ENCODE measurements at places on chromosomes 6 and 20.

- no peak for DNase-seq
Observed at GRCh38 chr6:138162955-138163575, 1.3 kb downstream of the ARFGEF3 start.

- no peak for DNase-seq
Observed at GRCh38 chr6:158503846-158504245, 56.0 kb upstream of the TMEM181 start.

- DNase-seq = no peak
Observed at GRCh38 chr20:8127553-8128255, 4.4 kb upstream of the PLCB1 start.

DNA sequence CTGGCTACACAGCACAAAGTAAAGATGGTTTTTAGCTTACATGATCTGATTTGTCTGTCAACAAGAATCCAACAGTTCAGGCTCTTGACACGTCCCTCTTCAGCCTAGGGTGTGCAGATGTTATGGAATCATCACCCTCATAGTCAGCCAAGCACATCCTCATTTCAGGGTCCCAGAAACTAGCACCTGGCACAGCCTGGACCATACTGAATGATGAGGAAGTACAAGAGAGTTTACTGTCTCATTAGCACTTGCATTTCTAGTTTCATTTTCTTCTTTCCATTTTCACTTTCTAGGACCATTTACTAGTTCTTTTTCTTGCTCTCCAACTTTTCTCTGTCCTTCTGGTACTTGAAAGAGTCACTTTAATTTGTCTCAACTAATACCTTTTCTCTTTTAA is 6.5 kb downstream of the RIPOR2 start:
- DNase-seq = no peak

DNA sequence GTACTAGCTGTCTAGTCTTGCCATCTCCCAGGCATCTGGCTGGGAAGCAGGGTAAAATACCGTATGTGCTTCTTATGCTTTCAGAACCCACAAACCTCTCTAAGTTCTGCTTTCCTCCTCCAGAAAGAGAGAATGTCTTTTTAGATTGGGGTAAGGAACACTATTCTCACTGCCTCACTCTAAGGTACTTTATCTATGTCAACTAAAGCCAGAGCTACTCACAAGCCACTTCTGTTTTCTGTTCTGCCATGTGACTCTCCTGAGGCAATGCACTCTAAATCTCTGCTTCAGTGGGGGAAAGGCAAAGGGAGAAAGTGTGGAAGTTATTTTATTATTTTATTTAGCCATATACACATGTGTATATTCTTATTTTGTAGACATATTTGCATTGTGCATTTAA is 15.6 kb downstream of the MEP1A start:
- no peak for DNase-seq

GRCh38 chr6:13412639-13413465 is 74.5 kb downstream of the GFOD1 start:
- no peak for DNase-seq

DNA sequence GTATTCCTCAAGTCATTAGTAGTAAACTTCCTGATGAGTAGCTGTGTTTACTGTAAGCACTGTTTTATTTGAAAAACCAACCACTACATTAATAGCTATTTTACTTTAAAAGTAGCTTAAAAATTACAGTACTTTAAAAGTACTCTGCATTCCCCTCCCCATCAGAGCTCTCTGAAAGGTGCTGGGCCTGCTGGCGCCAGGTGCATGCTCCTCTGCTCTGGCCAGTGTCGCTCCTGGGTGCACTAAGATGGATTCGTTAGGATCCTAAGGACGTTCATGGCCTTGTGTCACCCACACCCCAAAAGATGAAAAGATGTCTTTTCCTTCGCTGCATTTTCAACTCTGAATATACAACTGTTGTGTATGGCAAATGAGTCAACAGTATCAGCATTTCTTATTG is 43.9 kb upstream of the KIF25 start:
- DNase-seq = no peak

DNA sequence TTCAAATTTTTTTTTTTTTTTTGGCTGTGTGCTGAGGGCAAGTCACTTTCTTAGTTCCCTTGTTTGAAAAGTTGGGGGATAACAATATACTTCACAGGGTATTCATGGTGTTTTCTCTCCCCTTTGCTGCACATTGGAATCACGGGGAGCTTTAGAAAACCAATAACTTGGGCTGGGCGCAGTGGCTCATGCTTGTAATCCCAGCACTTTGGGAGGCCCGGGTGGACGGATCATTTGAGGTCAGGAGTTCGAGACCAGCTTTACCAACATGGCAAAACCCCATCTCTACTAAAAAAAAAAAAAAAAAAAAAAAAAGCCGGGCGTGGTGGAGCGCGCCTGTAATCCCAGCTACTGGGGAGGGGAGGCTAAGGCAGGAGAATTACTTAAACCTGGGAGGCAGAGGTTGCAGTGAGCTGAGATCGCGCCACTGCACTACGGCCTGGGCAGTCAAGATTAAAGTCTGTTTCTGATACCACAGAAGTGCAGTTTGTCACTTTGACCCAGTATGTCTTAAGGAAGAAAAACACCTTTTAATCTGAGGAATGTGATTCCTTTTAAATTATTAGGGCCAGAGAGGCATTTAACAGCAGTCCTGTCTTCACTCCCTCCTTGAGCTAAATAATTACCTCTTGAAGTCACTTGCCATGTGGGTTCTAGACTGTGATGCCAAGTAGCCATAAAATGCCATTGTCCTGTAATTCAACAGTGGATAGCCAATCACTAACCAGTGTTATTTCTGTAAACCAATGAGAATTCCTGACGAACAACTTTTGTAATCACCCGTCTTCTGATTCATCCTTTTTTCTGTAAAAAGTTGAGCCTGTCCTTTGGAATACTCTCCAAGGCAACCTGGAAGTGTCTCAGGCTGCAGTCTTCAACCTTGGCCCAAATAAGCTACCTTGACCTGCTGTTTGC is 16.1 kb downstream of the SRSF3 start:
- no peak for DNase-seq

DNA sequence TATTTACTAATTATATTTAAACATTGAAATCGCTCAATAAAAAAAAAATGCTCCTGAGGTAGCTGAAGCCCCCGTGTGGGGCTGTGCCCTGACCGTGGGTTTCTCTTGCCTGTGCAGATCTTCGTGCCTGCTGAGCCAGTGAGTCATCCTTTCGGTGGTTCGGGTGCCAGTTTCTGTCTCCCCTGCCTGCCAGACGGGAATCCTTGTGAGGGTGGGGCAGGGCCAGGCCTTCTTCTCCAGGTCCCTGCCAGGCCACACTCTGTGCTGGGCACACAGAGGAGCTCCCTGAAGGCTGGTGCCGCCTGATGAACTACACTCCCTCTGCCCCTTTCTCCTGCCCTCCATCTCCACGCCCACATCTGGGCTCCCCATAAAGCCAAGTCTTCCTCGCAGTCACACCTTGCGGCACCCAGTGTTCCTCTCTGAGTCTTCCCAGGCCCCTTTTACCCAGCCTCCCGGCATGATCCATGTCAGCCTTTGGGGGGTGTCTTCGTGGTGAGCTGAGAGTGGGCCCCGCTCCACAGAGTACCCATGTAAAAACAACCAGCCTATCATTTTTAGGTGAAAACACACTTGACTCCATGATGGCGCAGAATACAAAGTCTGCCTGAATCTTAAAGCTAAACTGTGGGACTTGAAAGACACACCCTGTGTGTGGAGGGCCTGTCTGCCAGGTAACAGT is 19.3 kb downstream of the FGD2 start:
- DNase-seq = no peak

GRCh38 chr6:166145751-166146150 is 21.9 kb downstream of the TBXT start:
- DNase-seq = no peak

DNA sequence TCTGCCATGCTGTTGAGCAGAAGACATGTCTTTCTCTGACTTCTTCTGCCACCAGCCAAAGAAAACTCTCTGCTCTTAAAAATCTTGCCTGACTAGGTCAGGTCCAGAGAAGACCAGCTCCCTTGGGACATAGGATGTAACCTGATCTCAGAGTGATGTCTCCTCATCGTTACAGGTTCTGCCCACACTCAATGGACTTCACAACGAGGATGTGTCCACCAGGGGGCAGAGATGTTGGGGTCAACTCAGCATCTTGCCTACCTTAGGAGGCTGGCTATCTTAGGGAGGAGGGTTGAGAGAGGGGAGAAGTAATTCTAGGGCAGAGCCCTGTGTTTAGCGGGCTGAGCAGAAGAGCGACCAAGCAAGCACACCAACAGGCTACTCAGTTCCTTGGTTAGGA is 207.6 kb upstream of the CDH4 start:
- DNase-seq = no peak

- DNase-seq = no peak
Observed at GRCh38 chr6:36625158-36625919, 31.2 kb downstream of the SRSF3 start.

- no peak for DNase-seq
Observed at GRCh38 chr6:12967686-12968085, 251.1 kb downstream of the PHACTR1 start.

GRCh38 chr20:6623989-6624388 is 143.5 kb upstream of the BMP2 start:
- no peak for DNase-seq

- DNase-seq = no peak
Observed at GRCh38 chr20:4781637-4782377, 60.1 kb downstream of the PRND start.

DNA sequence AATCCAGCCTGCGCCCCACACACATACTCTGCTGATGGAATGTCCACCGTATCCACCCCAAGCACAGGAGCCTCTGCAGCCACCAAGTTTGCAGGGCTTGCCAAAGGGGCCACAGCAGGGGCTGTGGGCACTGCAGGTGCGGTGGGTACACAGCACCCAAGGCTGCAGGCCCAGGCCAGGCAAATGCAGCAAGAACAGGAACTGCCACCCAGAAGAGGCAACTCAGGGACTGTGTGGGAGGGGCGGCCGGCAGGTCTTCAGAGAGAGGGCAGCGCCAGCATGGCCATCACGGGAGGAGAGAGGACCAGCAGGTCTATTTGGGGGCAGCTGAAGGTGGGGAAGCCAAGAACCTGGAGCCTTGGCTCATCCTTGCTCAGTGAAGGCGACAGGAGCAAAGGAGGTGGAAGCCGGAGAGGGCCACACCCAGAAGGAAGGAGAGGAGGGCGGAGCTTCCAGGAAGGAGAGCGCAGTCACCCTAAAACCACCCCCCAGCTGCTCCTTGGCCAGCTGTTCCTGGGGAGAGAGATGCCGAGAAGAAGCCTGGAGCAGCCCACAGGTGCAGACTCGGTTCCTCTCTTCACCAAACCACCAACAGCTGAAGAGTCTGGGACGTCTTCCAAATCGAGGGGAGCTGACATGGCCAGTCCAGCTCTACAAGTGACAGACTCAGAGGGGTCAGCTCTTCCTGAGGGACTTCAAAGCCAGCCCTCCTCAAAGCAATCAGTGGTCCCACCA is 265.1 kb upstream of the CDYL start:
- DNase-seq = no peak

DNA sequence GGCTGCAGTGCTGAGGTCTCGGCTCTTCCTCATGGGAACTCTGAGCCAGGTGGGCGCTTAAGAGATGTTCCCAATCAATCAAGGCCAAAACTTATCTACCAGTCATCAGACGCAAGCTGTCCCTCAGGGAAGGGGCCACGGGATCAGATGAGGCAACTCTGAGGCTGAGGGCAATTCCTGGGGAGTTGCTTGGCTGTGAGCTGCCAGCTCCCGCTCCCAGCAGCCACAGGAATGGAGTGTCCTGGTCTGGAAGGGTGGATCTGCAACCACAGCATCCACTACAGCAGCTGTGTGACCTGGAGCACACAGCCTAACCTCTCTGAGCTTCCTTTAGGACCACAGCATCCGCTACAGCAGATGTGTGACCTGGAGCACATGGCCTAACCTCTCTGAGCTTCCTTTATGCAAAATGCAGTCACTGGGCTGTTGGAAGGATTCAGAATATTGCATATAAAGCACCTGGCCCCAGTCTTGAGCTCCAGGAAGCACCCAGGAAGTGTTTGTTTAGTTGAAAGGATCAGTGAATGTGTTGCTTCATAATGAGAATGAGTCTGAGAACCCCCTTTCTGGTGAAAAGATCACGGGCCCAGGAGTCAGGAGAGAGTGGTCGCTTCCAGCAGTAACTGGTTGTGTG is 60.9 kb downstream of the TFAP2C start:
- DNase-seq = no peak

DNA sequence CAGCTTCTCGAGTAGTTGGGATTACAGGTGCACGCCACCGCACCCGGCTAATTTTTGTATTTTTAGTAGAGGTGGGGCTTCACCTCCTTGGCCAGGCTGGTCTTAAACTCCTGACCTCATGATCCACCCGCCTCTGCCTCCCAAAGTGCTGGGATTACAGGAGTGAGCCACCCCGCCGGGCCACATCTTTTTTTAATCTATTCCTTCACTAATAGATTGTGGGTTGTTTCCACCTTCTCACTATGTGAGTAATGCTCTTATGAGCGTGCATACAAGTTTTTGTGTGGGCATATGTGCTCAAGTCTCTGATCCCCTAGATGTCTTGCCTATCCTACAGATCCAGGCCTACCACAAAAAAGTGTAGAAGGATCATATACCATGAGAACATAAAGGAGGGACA is 30.7 kb downstream of the CARMIL1 start:
- no peak for DNase-seq

DNA sequence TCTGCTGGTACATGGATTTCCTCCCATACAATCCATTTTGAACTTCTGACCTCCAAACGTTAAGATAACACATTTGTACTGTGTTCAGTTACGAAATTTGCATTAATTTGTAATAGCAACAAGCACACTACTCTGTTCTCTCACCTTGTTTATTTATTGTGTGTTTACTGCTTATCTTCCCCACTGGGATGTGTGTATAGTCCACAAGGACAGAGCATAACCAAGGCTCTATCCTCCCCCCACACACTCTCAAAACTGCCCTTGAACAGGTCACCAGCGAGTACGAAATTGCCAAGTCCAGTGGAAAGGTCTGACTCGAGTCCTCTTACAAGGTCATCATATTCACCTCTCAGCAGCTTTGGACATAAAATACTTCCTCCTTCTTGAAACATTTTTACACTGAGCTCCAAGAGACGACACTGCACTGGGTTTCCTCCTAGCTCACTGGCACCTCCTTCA is 18.6 kb downstream of the ADTRP start:
- DNase-seq = no peak

DNA sequence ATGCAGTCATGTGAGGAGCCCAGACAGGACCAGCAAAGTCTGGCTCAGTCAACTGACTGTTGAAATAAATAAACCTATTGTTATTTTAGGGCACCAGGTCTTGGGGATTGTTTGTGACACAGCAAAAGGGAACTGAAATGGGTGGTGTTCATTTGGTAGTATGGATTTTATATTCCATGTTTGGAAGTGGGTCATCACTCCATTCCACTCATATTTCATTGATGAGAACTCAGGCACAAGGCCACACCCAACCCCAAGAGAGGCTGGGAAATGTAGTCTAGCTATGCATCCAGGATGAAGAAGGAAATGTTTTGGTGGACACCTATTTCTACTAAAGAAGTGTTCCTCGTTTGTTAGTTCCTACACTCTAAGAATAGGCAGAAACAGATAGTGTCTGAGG is 64.9 kb upstream of the BTBD3 start:
- DNase-seq = no peak

DNA sequence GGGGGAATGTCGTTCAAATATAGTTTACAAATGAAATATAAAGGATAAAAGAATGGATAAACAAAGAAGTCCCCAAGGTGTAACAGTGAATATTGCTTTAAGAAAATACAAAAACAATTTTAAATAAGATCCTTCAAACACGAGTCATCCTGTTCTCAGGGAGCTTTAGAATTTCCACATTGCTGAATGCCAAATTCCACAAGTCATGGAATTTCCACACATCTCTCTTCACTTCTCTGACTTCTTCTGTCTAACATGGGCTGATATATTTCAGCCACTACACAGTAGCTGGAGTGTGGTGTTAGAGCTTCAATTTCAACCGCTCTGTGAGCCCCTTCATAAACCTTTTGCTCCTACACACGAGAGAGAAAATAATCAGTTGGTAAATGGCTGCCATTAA is 28.0 kb downstream of the IL22RA2 start:
- DNase-seq = no peak

All from activated CD4-positive, alpha-beta T cell treated with anti-CD3 and anti-CD28 coated beads, Interleukin-2, amount 50 U/mL, for 4 hours (primary cell).